ENCODE measurements at places on chromosomes 16 and 17. TPM values are rescaled to one million over a fixed set of nuclear protein-coding genes. Genes with fewer than 3 reads are reported as not detected.

DNA sequence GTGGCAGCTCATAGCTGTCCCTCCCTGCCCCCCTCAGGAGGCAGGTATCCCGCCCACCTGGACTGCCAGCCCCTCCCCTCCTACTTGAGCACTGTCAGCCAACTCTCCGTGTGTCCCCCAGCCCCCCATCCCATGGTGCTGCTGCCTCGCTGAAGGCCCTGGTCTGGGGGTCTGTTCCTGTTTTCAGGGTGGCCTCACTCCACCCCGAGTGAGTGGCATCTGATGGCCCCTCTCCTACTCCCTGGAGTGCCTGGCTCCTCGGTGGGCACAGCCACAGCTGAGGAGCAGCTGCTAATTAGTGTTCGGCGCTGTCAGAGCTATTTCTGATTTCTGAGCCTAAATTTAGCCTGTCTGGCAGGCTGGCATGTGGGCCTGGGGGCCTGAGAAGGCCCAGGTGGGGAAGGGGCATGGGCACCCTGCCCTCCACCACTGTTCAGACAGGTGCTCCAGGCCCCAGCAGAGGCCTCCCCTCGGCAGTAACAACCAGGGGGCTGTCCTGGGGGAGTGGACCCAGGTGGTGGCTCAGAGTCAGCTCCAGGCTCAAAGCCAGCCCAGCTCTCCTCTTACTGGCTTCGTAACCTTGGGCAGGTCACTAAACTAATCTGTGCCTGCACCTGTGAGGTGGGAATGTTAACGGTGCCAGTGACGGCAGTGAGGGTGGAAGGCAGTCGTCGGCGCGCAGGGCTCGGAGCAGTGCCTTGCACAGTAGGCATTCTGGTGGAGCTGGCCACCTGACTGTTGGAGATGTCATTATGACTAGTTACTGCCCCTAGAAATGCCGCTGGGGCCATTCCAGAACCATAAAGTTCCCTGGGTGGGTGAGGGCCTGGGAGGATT, 6.5 kb downstream of the FMNL1 start:
- DNase-seq = no peak

CBX8 gene
- 15.8 TPM for total RNA-seq

RAMP2 gene
- total RNA-seq = 1.5 TPM

- DNase-seq = peak; percentile 8
Observed at GRCh38 chr17:80146121-80147034, 550 bp downstream of the EIF4A3 start.

GRCh38 chr16:83849421-83849820, 41.6 kb downstream of the HSBP1 start:
- no peak for DNase-seq

MARVELD3 gene
- total RNA-seq = 3.6 TPM

DNAAF1 gene
- not detected for total RNA-seq

TBC1D3C gene
- 0.98 TPM for total RNA-seq

DNA sequence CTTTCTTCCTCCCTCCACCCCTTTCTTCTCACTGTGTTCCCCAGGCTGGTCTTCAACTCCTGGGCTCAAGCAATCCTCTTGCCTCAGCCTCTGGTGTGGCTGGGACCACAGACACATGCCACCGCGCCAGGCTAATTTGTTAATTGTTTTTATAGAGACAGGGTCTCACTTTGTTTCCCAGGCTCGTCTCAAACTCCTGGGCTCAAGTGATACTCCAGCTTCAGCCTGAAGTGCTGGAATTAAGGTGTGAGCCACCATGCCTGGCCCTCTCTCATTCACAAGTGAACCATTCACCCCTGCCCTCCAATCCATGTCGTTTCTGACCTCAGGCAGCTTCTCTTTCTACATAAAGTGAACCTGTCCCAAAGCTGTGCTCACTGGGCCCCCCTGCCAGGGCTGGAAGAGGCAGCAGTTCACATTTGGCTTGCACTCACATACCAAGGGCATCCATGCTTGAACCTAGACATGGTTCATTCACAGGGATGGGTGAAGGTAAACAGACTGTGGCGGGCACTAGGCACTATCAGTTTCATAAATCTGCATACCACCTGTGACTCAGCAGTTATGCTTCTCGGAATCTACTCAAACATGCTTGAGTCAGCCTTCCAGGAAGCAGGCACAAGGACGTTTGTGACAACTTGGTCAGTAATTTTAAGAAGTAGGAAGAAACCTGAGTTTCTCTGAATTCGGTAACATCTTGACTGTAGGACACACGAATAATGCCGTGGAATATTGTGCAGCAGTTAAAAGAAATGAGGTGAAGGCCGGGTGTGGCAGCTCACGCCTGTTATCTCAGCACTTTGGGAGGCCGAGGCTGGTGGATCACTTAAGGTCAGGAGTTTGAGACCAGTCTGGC, 6.0 kb upstream of the RNF213 start:
- DNase-seq = no peak

- DNase-seq = no peak
Observed at GRCh38 chr16:2335286-2335895, 5.1 kb downstream of the ABCA3 start.

DNA sequence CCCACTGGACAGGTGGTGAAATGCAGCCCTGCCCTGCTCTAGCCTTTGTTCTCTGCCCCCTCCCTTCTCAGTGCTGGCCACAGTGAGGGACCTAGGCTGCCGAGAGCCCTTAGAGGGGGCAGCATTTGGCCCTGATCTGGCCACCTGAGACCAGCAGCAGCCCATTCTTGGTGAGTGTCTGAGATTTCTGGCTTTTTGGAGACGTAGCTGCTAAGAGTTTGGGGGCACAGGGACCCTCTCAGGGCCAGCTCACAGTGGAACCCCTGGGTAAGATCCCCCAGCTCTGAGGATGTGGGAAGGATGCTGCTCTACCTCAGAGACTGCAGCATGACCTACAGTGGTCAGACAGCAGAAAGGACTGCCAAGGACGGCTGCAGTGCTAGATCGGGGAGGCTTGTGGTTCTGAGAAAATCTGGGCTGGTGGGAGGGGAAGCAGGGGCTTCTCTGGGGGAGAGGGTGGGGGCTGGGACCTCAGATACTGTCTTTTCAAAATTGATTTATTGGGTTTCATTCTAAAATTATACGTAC, 13.3 kb downstream of the GRB7 start:
- no peak for DNase-seq

DNA sequence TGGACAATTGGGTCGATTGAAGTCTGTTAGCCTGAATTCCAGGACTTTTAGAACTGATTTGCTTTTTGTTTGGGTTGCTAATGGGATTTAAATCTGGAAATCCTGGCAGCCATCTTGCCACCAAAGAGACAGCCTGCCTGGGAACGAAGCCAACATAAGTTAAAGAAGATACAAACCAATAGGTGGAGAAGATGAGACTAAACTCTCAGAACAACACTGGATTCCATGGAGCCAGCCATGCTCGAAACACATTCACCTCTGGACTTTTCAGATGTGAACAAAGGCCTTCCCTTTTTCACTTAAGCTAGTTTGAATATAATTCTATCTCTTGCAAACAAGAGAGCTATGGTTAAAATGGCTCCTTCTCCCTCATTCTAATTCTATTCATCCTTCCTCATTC, 135.9 kb downstream of the TOX3 start:
- DNase-seq = no peak

DNA sequence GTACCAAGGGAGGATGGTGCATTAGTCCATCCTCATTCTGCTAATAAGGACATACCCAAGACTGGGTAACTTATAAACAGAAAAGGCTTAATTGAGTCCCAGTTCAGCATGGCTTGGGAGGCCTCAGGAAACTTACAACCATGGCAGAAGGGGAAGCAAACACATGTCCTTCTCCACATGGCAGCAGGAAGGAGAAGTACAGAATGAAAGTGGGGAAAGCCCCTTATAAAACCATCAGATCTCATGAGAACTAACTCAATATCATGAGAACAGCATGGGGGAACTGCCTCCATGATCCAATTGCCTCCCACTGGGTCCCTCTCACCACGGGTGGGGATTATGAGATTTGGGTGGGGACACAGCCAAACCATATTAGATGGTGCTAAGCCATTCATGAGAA, 84.5 kb downstream of the SEC14L1 start:
- DNase-seq = no peak

DNA sequence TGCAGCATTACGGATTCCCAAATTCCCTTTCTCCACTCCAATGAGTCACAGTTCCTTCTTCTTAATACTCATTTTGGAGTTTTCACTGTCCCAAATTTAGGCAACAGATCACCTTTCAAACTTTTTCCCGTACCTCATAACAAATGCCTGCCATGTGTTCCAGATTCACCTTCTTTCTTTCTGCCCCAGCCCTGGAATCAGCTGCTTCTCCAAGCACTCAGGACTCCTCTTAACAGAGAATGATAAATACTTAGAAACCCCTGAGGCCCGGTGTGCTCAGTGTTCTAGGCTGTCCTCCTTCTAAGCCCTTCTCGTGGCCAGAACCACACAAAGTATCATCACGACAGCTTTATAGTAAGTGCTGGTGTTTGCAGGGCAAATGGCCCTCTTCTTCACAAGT, 14.9 kb downstream of the CSNK1D start:
- no peak for DNase-seq

OR2C1 gene
- total RNA-seq = not detected

DNA sequence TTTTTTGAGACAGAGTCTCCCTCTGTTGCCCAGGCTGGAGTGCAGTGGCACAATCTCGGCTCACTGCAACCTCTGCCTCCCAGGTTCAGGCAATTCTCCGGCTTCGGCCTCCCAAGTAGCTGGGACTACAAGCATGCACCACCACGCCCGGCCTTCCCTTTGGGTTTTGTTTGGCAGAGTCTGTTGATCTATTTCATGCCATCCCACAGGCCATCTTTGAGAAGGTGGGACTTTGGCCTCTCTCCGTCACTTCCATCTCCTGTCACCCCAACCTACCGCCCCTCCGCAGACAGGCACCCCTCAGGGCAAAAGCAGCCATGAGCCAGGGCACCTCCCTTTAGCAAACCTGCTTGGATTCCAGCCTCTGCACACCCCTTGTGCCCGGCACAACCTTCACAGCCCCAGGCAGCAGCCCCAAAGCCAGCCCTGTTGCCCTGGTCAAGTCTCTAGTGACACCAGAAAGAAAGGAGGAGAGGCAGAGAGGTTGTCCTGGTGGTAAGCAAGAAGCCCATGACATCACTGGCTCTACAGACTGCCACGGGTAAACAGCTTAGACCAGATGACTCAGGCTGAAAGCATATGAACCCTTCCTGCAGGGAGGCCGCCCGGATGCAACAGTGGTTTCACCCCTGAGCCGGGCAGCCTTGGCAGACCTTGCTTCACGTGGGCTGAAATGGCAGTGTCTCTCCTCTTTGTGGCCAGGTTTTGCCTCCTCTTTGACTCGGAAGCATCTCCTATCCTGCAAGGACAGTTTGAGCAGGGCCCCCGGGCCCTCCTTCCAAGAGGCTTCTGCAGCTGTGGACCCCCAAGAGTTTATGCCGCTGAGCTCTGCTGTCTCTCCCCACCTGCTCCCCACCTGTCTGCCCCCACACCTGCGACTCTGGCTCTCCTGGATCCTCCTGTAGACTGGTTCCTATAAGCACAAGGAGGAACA, 8.1 kb upstream of the TIMP2 start:
- peak; percentile 33 for DNase-seq

SLC35G6 gene
- total RNA-seq = not detected

PIRT gene
- not detected for total RNA-seq

AATK gene
- total RNA-seq = 19.0 TPM

DNA sequence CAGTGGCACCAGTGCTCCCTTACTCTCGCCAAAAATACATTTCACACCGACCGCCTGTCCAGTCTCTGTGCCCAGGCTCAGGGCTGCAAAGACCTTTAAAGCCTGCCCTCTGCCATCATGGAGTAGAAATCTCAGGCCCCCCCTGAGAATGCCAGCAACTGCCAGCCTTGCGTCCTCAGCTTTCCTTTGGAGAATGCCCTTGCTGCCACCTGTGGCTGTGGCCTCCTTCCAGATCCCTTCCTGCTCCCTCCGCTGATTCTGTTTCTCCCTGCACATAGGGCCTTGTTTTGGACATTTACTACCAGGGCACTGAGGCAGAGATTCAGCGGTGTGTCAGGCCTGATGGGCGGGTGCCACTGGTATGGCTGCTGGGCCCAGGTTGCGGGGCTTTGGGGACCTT, 13.2 kb downstream of the FCSK start:
- no peak for DNase-seq

DNA sequence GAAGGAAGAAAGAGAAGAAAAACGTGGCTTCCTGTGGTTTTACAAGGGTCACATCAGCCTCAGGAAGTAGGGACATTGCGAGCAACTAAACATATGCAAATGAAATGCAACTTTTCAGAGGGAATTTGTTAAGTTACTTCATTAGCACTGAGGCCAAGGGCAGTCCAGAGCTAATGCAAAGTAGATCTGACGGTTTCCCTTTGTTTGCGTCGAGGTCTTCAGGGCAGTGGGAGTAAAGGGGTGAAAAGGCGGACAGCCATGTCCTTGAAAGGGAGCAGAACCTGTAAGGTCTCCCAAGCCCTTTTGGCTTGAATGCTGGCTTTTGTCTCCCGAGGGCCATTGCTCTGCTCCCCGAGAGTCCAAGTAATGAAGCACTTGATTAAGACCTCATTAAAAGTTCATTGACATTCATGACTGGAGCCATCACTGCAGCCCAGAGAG, 85.0 kb downstream of the PMP22 start:
- DNase-seq = no peak

- DNase-seq = no peak
Observed at GRCh38 chr16:67268136-67268579, 11.2 kb upstream of the PLEKHG4 start.

DNA sequence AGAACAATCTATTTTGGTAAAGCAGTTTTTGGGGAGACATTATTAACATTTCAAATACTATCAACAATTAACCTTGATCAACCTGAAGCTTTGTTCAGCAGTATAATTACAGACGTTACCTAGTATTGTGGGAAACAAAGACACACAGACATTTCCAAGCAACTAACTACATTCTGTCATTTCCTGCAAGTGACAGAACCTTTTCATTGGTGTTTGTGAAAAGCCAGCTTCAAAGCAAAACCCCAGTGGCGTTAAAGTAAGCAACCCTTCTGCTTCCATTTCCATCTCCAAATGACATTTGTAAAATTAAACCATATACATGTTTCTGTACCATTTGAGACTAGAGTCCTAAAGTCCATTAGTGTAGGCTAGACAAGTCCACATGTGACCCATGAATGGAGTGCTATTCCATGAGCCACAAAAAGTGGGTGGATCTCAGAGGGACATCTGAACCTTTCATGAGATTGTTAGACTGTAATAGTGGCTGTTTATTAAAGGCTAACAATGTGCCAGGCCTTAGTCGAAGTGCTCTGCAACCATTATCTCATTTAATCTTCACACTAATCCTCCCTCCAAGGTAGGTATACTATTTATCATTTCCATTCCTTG, 101.2 kb downstream of the SSH2 start:
- DNase-seq = no peak

CHST6 gene
- not detected for total RNA-seq

TEX19 gene
- 5.5 TPM for total RNA-seq

MLST8 gene
- total RNA-seq = 86.2 TPM

SULT1A2 gene
- not detected for total RNA-seq

- no peak for DNase-seq
Observed at GRCh38 chr17:50778471-50778870, 11.2 kb upstream of the ANKRD40CL start.

NGFR gene
- 3.9 TPM for total RNA-seq

ABCC3 gene
- total RNA-seq = not detected
